Bone marrow (tissue), 2 donors: ENCODE measurements at places on chromosomes 7 and 10.
A peak's percentile ranks its signal among the peaks of the same experiment; 100 is the strongest.

DNA sequence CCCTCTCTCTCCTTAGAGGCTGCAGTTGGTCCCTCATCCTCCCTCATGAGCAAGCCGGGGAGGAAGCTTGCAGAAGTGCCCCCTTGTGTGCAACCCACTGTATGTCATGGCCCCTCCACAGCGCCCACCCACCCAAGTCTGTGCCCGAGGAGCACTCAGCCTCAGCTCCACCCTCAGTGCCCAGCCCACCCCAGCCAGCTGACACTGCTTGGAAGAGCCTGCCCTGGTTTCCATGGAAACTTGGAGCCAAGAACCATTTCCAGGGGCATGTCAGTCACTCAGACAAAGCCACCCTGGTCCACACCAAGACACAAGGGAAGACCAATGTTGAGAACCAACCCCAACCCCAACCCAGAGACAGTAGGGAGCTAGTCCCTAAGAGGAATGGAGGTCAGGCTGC is 79.5 kb downstream of the PAX2 start:
- no peak for DNase-seq

DNA sequence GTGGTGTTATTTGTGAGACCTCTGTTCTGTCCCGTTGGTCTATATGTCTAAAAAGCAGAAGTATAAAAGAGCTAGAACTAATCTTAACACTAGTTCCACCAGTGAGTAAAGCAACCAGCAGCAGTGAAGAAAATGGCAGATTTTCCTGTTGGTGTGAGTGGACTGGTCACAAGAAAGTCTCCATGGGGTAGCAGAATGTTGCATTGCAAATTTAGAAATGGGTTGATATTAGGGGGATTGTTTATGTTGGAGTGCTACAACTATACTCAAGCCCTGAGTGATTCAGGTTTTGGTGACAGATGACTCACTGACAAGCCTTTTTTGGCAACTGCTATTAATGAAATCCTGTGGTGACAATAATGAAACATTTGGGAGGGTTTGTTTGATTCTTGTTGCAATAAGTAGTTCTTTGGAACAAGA is 5.6 kb downstream of the AVL9 start:
- peak; percentile 28 for DNase-seq

DNA sequence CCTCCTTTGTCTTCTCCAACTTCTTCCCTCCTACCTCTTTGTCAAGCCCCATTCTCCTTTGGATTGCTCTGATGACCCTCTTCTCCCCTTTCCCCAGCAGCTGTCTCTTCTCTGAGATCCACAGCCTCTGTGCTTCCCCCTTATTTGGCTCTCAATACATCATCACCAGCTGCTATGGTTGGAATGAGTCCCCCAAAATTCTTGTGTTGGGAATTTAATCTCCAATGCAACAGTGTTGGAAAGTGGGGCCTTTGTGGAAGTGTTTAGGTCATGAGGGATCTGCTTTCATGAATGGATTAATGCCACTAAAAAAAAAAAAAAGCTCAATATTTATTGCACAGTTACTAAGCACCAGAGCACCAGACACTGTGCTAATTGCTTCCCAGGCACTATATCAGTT is 39.2 kb upstream of the FRMD4A start:
- DNase-seq: no peak

- no peak for DNase-seq
Measured at GRCh38 chr7:40709062-40709964, 574.5 kb downstream of the SUGCT start.

DNA sequence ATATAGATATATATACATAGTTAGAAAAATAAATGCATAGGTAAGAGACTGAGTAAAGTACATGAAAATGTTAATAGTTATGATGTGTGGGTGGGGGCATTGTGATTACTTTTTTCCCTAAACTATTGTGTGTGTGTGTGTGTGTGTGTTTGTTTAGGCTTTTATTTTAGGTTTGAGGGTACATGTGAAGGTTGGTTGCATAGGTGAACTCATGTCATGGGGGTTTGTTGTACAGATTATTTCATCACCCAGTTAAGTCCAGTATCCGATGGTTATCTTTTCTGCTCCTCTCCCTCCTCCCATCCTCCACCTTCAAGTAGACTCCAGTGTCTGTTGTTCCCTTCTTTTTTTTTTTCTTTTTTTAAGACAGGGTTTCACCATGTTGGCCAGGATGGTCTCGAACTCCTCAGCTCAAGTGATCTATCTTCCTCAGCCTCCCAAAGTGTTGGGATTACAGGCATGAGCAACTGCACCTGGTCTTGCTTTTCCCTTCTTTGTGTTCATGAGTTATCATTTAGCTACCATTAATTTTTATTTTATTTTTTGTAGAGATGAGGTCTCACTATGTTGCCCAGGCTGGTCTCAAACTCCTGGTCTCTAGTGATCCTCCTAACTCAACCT is 1.9 kb upstream of the RUFY2 start:
- no peak for DNase-seq

DNA sequence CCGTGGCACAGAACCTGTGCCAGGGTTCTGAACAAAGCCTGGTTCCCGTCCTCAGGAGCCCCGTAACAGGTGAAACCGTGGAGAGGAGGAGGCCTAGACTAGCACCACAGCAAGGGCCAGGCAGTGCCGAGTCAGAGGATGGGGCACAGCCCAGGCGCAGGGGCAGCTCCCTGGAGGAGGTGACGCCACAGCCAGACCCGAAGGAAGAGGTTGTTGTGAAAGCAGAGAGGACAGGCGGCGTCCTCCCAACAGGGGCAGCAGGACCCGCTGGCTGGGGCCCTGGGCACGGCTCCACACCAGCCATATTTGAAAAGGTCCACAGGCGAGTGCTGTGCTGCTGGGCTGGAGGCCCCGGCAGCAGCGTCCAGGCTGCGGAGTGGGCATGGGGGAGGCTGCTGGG is 25.7 kb downstream of the DAGLB start:
- no peak for DNase-seq

GRCh38 chr7:76394957-76395356 is 14.5 kb downstream of the SSC4D start:
- DNase-seq: no peak

- no peak for DNase-seq
Measured at GRCh38 chr10:128763588-128763987, 637.4 kb upstream of the MKI67 start.

DNA sequence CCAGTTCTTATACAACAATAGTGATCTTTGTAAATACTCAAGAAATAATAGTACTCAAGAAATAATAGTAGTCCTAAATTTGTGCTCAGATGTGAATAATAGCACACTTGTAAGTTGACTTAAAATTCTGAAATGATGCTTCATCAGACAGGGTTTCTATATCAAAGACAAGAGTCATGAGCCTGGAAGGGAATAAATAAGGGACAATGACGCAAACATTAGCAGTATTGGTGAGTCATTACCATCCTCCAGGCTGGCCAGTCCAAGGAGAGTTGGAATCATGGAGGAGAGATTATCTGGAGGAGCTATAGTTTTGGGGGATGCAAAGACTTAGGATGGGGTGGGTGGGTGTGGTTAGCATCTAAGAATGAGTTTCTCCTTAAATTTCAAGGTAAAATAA is 6.1 kb upstream of the SH3PXD2A start:
- DNase-seq: no peak

- DNase-seq: no peak
Measured at GRCh38 chr7:92595281-92595680, 5.1 kb upstream of the FAM133B start.

DNA sequence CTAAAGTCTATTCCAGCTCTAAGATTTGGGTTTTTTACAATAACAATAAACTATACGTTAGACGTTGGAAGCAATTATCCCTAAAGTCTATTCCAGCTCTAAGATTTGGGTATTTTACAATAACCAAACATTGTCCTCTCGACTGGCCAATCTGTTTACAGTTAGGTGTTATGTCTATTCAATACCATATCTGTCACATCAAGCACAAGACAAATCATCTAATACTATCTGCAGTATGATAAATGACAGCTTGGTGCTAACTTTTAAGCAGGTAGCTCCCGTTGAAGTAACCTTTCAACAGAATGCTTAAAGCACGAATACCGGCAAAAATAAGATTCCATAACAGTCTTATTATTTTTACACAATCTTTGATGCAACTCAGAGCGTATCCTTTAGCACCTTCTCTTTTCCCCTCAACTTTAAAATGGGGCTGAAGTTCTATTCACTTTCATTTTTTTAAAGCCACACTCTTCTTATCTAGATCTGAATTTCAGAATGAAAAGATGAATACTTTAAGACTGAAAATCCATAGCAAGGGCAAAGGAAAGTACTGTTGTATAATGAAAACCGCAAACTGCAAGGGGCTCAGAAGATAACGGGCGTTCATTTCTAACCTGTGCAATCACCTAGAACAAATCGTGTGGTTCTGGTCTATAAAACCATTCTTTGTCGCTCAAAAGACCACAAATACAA is 925 bp downstream of the H2AZ2 start:
- DNase-seq: no peak

GRCh38 chr10:49222170-49222569 is 34.0 kb upstream of the TMEM273 start:
- DNase-seq: no peak

DNA sequence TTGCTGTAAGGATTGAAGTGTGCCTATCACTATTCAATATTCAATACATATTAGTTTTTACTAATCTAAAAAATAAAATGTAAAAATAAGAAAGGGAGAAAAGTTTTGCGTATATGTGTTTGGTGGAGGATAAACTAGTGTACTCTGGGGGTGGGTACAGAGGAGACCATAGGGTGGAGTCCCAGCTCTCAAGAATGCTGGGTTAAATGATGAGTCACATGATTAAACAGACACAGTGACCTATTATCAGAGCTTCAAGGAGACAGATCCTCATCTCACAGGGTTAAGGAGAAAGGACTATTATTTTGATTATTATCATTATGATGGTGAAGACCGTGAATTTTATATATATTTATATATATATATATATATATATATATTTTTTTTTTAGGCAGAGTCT is 77.5 kb downstream of the AFAP1L2 start:
- DNase-seq: no peak

DNA sequence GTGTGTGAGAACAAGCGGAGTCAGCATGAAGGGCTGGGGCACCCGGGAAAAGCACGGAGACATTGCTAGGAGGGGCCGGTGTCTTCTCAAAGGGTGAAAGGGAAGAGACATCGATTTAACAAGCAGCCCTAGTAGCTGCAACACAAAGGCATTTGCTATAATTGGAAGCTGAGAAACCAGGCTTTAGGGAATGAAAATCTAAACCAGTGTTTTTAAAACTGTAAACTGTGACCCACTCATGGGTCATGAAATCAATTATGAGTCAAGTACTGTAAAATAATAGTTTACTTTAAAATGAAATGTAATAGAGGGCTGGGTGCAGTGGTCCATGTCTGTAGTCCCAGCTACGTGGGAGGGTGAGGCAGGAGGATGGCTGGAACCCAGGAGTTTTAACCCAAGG is 128.7 kb upstream of the RHEB start:
- no peak for DNase-seq

GRCh38 chr10:13771992-13772391 is 185.2 kb downstream of the PRPF18 start:
- no peak for DNase-seq

DNA sequence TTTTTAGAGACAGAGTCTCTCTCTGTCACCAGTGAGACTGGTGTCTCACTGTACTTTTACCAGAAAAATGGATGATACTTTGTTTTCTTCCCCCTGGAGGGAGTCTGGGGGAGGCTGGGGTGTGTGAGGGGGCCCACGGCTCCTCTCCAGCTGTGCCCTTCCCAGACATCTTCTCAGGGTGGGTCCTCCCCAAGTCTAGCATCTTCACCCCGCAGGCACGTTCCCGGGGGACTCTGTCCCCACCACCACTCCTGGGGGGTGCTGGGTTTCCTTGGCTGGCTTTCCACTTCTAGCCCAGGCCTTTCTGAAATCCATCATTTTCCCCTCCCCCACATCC is 61.8 kb upstream of the MKRN1 start:
- DNase-seq: no peak

GRCh38 chr7:141355032-141355431 is 196.2 kb upstream of the AGK start:
- DNase-seq: no peak

- DNase-seq: no peak
Measured at GRCh38 chr7:32256376-32256775, 186.2 kb upstream of the PDE1C start.

GRCh38 chr10:3761021-3761686 is 23.9 kb downstream of the KLF6 start:
- no peak for DNase-seq

DNA sequence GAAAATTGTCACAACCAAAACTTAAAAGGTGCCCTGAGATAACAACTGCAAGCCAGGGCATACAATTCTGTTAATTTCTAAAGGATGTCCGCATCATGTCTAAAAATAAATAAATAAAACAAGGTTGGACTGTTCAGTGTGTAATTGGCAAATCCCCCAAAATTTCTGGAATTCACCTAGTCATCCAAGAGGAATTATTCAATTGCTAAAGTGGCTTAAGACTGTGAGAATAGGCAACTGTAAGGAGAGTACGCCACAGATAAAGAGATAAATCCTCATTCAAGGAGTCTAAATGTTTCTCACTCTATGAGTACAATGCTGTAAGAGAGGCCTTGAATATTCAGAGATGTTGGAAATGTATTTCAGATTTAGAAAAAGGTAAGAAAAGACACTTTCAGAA is 37.2 kb downstream of the PIK3AP1 start:
- DNase-seq: no peak
